ENCODE measurements at places on chromosomes 2 and 18.

DNA sequence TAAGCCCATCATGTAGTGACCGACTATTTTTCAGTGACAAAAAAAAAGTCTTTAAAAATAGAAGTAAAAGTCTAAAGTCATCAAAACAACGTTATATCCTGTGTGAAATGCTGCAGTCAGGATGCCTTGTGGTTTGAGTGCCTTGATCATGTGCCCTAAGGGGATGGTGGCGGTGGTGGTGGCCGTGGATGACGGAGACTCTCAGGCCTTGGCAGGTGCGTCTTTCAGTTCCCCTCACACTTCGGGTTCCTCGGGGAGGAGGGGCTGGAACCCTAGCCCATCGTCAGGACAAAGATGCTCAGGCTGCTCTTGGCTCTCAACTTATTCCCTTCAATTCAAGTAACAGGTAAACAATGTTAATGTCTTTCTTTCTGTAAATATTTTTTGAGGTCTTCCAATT is at the start of gene CD28:
Gene CD28, plus strand, starts transcription at position 237 of the 400 bp plus-strand sequence. Its CDS starts 58 bp downstream, at position 295.
- peak; percentile 80 for DNase-seq

GRCh38 chr2:74843899-74844298 is 10.0 kb downstream of the HK2 start:
- peak; percentile 51 for DNase-seq

DNA sequence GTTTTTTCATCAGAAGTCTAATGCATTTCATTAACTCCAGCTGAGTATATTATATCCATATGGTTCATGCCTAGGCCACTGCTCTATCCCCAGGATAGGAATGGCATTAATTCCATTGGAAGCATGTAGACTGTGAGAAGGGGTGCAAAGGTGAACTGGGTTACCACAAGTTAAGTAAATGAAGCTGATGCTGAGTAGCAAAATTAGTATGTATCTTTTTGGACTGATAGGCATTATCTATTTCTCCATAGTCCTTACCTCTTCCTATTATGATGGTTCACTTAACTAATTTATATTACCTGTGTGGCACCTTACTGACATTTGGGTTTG is 24.9 kb downstream of the UBE2E3 start:
- no peak for DNase-seq

DNA sequence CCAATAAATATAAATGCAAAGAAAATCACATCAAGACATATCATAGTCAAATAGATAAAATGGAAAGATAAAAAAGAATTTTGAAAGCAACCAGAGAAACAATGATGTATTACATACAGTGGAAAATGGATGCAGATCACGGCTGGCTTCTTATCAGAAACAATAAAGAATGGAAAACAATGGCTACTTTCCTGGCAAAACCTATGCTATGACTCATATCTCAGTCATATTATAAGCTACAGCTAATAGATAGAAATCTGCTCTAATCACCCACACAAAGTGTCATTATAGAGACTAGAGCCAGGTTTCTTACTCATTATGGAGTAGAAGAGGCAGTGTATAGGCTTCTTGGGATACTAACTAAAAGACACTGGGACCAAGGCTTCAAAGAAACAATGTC is 93.5 kb upstream of the TACR1 start:
- DNase-seq = peak; percentile 45

GRCh38 chr2:108029496-108029895 is 43.2 kb downstream of the SLC5A7 start:
- DNase-seq = peak; percentile 53

DNA sequence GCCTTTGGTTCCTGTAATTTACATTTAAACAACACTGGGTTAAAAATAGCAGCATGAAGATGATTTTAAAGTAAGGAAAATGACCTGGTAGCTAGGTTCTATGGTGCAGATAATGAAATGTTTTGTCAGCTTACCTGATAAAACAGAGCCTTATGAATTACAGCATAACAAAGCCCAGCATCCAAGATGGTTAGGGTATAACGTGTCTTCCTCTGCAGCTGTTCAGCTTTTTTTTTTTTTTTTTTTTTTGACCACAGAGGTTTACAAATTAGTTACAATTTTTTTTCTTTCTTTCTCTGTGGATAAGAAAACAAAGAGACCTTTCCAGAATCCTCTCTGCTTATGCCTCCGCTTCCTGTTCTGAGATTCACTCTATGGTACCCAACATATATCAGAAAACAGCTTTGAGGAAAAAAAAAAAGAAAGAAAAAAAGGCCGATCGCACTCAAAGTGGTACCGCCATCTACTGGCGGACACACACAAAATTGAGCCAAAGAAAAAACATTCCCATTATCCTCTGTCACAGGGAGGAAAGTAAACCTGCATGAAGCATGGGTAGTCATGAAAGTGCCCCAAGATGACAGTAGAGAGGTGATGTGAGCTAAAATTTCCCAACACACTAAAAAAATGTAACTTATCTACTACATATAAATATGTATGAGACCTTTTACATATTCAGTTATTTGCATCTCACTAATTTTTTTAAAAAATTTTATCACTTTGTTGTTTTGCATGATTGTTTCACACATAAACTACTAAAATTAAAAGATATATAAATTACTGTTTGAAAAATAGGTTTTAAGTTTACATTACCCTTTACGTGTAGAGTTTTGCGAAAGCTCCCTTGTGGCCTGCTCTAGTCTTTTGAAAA is at the start of gene SCN3A:
Gene SCN3A, minus strand, starts transcription at position 362 of the 871 bp plus-strand sequence. CDS start 27,656 bp downstream, outside the sequence.
- peak; percentile 58 for DNase-seq

DNA sequence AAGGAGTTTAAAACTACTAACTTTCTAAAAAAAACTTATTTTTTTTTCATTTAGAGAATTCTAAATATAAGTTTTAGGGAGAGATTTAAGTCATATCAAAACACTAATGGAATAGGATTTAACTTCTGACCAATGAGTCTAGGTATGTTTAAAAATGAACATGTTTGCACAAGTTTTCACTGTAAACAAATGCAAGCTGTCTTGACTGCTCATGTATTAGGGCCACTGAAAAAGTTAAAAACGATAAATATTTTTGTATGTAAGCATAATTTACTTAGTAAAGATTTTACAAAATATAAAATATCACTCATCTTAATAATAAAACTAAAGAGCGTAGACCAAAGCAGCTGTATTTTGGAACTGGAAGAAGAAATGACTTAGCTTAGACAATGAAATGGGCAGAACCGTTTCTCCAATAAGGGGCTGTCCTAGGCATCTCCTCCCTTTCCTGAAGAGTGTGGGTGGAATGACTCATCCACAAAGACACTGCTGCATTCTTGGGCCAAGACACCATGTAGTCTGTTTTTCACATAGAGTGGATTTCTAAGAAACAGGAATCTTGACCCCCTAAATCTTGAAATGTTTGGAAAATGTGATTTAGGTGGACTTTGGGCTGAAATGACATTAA is 118.8 kb downstream of the MEP1B start:
- DNase-seq = peak; percentile 91

- DNase-seq = no peak
Measured at GRCh38 chr18:71471963-71472725, 1072.0 kb downstream of the CBLN2 start.

DNA sequence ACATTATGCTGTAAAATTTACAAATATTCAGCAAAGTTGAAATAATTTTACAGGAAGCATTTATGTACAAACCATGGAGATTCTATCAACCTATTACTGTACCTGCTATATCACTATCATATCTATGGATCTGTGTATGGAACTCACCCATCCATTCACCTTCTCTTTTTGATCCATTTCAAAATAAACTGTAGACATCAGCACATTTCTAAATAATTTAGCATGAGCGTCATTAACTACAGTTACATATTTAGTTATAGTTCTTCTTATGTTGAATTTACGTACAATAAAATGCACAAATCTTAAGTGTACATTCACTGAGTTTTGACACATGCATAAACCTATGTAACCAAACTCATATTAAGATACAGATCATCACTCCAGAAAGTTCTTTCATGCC is 127.8 kb upstream of the BCL2L11 start:
- DNase-seq = no peak

DNA sequence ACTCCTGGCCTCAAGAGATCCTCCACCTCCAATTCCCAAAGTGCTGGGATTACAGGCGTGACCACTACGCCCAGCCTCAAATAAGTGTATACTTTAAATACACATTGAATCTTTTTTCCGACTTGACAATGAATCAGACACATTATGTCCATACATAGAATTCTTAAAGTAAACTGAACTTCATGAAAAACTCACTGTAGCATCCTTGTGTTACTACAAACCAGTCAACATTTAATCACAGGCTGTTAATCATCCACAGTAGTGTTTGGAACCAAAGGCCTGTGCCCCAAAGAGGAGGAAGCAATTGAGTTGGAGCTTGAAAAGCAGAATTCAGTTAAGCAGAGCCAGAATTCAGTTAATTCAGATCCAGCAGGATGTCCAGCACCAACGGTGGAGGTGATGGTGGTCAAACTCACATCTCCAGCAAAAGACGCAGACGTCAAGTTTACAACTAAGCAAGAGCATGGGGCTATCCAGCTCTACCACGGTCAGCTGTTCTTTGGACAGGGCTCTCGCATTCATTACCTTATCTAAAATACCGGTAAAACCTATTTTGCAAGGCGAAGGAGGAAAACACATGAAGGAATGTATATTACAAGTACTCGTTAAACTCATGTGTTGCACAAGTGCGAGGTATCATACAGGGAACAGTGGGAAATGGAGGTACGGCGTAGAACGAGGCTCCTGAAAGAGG is 1.2 kb downstream of the SLC39A6 start:
- DNase-seq = no peak

DNA sequence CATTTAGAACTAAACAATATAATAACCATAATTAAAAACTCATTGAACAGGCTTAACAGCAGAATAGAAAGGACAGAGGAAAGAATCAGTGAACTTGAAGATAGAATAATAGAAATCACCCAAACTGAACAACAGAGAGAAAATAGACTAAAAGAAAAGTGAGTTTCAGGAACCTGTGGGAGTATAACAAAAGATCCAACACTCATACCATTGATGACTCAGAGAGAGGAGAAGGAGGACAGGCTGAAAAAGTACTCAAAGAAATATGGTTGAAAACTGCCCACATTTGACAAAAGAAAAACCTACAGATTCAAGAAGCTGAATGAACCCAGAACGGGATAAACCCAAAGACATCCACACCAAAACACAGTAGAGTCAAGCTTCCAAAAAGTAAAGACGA is 54.2 kb upstream of the FMNL2 start:
- DNase-seq = no peak

DNA sequence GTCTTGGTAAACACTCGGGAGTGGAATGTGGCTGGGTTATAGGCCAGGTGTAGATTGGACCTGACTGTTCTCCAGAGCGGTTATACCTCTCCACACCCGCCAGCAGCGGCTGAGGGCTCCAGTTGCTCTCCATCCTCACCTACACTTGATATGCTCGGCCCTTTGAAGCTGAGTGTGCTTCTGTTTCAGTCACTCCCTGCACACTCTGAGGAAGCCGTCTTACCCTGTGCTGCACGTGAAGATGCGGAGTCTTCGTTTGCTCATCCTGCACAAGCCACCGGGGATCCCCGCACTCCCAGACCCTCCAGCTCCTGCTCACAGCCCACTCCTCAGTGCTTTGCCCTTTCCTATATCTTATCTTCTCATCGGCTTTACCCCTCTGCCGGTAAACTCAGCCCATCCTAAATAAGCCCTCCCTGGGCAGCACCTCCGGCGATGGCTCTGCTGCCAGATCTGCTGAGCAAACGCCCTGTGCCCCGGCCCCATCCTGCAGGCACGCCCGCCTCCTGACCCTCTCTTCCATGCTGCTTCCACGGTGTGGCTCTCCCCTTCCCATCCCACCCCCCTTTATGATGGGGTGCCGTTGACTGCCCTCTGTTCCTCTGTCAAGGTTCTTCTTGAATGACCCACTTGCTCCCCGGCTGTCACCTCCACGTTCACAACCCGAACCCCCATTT is 47.3 kb upstream of the ODC1 start:
- no peak for DNase-seq

- no peak for DNase-seq
Measured at GRCh38 chr18:7524786-7525185, 42.3 kb upstream of the PTPRM start.

GRCh38 chr18:25223899-25224886 is 127.8 kb downstream of the ZNF521 start:
- DNase-seq = no peak

- peak; percentile 56 for DNase-seq
Measured at GRCh38 chr2:86305915-86306254, 31.5 kb downstream of the REEP1 start.

GRCh38 chr2:8882094-8882493 is 44.7 kb upstream of the KIDINS220 start:
- DNase-seq = no peak

- DNase-seq = no peak
Measured at GRCh38 chr2:119040730-119041129, 98.7 kb downstream of the MARCO start.

DNA sequence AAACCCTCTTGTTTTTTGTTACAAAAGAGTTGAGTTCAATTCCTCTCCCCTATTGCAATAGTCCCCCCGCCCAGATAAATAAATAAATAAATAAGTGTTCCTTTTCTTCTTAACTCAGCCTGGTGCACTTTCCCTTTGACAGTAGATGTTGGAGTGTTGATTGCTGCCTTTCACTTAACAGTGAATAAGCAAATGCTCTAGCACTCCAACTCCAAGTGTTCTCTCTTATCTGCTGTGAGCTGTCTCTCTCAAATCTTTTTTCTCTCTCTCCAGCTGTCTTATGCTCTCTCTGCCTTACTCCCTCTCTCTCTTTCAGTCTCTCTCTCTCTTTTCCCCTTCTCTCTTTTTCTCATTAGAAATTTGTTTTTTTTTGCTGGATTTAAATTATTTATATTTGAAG is 216.7 kb downstream of the TMX3 start:
- no peak for DNase-seq

DNA sequence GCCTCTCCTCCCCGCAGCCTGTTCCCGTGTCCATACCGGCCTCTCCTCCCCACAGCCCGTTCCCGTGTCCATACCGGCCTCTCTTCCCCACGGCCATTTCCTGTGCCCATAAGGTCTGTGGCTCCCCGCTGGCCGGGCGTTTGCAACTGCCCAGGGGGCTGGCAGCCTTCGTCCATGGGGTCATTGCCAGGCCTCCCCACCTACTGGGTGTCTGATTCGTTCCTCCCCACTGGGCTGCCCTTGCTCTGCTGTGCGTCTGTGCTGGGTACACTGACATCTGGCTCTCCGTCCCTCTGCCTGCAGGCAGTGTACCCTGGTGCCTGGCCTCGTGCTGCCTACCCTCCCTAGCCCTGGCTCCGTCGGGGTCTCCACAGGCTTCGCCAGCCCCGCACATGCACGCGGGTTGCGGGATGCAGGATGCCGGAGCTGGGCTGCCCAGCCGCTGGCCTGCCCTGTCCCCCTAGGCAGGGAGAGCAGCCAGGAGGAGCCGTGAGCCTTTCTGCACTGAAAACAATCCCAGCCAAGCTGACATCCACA is 67.8 kb downstream of the NFATC1 start:
- no peak for DNase-seq

DNA sequence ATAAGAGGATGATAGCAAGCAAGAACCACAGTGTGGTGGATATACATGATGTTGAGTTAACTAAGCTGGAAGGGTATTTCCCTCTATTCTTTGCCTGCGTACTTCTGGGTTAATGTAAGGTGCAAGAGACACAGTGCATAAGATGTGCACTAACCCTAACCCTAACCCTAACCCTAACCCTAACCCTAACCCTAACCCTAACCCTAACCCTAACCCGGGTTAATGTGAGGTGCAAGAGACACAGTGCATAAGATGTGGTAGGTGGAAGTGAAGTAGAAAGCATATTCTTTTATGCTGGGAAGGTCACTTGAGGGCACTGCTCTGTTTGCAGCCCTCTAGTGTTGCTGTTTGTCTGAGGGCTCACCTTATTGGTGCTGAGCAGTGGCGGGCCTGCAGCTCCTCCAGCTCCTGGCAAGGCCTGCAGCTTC is 181.5 kb upstream of the ITGA4 start:
- DNase-seq = no peak

- no peak for DNase-seq
Measured at GRCh38 chr2:14363137-14363536, 269.4 kb upstream of the LRATD1 start.

- peak; percentile 94 for DNase-seq
Measured at GRCh38 chr18:48713309-48713708, 174.5 kb downstream of the CTIF start.
